ENCODE measurements at places on chromosomes 12 and 14.

GRCh38 chr14:79333198-79333546 is 878.1 kb downstream of the DIO2 start:
- no peak for DNase-seq

GRCh38 chr14:102602421-102603292 is 10.2 kb downstream of the RCOR1 start:
- DNase-seq: no peak

DNA sequence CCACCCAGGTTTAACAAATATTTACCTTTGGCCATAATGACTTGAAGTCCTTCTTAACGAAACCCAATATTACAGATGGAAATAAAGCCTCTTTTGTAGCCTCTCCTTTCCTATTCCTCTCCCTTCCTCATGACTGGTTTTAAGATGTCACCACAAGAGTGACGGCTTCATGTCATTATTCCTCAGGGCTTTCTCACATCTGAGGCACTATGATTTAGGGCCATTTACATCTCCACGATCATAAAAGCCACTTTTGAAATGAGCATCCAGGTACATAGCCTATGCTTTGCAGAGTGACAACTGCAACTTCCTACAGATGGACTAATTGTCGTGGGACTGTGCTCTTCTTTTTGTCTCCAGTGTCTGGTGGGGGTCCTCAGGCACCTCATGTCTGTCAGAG is 32.3 kb upstream of the DACT1 start:
- DNase-seq: no peak

DNA sequence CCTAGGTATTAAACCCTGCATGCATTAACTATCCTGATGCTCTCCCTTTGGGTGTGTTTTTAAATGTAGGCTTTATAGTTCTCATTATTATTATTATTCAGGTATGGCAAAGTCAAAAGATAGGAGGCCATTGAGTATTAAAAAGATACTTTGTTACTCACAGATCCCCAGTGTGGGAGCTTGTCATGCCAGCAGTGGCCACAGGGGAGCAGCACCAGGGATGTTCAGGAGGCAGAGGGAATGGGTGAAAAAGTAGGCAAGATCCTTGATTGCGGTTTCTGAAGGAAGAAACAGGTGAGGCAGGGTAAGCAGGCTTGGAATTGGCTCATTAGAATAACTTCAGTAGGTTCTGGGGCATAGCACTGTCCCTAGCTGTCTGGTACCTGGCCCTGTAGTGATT is 382.2 kb downstream of the MED13L start:
- DNase-seq: no peak

GRCh38 chr14:89801136-89801535 is 153.4 kb downstream of the EFCAB11 start:
- no peak for DNase-seq

DNA sequence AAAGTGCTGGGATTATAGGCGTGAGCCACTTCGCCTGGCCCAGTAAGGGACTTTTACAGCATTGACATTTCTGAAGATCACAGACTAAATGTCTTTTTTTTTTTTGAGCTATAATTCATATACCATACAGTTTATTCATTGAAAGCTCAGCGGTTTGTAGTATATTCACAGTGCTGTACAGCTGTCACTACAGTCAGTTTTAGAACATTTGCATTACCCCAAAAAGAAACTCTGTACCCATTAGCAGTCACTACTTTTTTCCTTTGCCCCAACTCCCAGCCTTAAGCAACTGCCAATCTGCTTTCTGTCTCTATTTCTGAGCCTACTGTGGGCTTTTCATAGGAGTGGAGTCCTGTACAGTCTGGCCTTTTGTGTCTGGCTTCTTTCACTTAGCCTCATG is 8.2 kb downstream of the BRI3BP start:
- no peak for DNase-seq

Measured in fibroblast of gingiva (primary cell).